Left ventricle myocardium superior (tissue), 1 donor: ENCODE measurements at places on chromosomes 4 and X. TPM values are rescaled to one million over a fixed set of nuclear protein-coding genes. Genes with fewer than 3 reads are reported as not detected.

DNA sequence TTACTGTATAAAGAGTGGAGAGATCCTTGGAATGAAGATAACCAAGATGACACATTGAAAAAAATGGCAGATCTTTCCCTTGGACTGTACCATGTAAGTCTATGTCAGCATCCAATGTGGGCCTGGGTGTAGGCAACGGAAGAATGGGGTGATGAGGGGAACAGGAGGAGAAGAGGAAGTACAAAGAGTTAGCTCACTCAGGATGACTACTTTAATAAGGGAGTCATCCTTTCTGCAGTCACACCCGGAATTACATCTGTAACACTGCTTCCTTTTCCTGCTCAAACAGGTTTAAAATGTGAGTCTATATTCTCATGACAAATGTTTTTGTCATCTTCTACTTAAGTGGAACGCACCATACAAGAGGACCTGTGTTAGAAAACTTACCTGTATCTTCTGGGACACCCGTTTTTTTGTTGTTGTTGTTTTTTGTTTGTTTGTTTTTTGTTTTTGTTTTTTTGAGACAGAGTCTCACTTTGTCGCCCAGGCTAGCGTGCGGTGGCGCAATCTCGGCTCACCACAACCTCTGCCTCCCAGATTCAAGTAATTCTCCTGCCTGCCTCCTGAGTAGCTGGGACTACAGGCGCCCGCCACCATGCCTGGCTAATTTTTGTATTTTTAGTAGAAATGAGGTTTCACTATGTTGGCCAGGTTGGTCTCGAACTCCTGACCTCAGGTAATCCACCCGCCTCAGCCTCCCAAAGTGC is 18.0 kb downstream of the HPSE start:
- DNase-seq: no peak

CDKL5 gene
- 8.4 TPM for total RNA-seq

DNA sequence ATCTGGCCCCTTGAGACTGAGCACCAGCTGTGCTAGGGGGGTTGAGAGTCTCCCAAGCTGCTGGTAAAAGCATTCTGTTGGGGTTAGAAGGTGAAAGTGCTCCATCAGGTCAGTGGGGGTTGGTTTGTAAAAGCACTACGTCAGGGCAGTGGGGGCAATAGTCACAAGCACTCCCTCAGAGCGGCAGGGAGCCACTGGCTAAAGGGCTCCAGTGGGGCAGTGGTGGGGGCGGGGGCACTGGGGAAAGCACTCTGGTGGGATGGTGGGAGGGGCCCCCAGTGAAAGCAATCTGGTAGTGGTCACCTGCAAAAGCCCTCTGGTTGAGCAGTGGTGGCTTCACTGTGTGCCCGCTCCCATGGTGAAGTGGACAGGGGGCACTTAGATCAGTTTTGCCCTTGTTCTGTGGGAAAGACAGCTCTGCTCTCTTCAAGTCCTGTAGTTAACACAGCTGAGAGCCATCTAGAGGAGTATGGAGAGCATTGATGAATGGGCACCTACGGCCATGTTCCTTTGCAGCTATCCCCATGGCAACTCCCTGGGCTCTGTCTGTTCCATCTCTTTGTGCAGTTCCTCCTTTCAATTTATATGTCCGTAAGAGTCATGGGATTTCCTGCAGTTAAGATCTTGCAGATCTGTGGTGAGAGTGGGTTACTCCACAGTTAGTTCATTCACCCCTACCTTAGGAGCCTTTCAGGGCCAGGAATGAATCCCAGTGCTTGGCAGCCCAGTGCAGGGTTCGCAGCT is 106.4 kb downstream of the SH3BGRL start:
- no peak for DNase-seq

DNA sequence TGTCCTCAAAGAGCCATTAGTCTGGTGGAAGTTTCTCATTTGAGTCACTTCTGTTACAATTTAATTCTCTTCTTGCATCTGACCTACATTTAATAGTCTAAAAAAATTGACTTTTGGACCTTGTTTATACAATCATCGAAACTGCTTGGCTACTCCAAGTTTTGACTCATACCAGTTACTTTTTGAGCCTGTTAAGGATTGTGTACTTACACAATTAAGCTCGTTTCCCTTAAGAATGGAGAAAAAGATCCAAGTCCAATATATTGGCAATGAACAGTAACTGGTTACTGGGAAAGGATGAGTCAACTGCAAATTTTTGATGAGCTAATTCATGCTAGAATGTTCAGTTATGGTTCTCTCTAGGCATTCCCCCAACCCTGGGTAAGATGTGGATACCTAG is 58.2 kb downstream of the DCX start:
- DNase-seq: no peak

GABRE gene
- 22.9 TPM for total RNA-seq

PDZD4 gene
- 2.6 TPM for total RNA-seq

GRCh38 chr4:45183905-45184304 is 457.5 kb upstream of the GNPDA2 start:
- DNase-seq: no peak

DNA sequence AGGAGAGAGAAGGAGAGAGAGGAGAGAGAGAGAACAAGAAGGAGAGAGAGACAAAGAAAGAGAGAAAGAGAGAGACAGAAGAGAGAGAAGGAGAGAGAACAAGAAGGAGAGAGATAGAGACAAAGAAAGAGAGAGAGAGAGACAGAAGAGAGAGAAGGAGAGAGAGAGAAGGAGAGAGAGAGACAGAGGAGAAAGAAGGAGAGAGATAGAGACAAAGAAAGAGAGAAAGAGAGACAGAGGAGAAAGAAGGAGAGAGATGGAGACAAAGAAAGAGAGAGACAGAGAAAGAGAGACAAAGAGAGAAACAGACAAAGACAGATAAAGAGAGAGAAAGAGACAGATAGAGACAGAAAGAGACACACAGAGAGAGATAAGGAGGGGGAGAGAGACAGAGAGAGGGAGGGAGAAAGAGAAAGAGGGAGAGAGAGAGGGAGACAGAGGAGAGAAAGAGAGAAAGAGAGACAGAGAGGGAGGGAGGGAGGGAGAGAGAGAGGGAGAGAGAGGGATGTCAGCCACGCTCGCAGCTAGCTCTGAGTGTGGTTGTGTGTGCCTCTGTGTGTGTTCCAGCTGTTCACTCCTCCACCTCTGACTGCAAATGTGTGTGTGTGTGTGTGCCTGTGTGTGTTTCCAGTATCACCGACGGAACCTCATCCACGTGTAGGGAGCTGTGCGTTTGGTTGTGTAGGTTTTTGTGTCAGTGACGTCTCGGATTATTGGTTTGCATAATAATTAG is 105.8 kb downstream of the CRLF2 start:
- DNase-seq: no peak

GRCh38 chr4:71549516-71550160 is 210.8 kb downstream of the SLC4A4 start:
- no peak for DNase-seq

DNA sequence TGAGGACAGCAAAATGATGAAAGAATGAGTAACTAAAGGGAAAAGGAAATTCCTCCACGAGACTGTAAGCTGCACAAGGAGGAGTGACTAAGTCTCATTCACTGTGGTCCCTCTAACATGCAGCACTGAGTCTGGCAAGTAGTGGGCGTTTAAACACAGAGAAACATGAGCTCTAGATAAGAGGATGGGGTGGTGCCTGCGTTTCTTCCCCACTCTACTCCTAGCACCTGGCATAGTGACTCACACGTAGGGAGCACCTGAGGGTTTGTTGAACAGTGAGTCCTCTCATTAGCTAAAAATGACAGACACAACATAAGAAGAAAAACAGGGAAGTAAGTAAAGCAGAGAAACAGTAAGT is 105.8 kb upstream of the CBR4 start:
- DNase-seq: no peak
